ENCODE measurements at places on chromosomes 11 and 22.

DNA sequence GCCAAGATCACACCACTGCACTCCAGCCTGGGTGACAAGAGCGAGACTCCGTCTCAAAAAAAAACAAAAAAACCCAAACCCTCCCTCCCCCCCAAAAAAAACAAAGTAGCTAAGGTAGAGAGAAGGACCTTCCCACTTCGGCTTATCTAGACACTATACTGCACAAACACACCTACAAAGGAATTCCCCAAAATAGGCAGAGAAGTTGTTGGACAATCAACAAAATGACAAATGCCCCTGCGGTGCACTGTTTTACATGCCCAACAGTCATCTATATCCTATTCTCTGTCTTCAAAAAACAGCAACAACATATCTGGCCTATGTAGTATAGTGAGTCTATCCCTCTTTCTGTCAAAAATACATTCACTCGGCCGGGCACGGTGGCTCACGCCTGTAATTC, 6.6 kb upstream of the DPF2 start:
- no peak for DNase-seq

DNA sequence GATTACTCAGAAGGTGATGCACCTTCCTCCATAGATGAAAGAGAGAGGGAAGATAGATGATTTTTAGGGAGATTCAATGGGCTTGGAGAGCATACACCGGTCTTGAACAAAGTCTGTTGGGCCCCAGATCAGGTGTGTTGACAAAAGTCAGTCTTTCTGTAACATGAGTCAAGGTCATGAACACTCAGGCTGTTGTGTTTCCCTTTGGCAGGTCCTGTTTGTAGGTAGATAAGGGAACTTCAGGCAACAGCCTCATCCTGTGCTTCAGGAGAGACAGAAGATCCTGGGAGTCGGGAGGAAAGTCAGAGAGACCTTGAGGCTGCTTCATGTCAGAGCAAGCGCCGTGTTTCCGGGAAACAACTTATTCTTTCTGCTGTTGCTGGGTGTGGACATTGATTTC, 703.1 kb downstream of the BRD1 start:
- no peak for DNase-seq

DNA sequence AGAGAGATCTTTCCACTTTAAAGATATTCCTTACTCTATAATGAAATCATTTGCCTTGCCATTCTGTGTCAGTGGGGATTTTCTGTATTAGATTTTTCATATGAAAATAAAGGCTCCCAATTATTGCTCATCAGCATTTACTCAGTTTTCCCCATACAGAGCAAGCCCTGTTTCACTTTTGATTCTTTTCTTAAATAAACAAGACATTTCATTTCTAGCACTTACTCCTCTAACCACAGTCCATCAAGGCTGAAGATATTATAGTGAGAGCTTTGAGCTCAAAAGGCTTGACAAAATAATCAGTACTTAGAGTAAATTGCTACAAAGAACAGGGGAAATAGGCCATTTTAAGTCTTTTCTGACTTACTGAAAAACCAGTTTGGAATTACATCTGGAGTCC, 385.1 kb downstream of the LRRC4C start:
- no peak for DNase-seq

GRCh38 chr11:30917859-30918478, 331.8 kb upstream of the MPPED2 start:
- DNase-seq = peak; percentile 55

DNA sequence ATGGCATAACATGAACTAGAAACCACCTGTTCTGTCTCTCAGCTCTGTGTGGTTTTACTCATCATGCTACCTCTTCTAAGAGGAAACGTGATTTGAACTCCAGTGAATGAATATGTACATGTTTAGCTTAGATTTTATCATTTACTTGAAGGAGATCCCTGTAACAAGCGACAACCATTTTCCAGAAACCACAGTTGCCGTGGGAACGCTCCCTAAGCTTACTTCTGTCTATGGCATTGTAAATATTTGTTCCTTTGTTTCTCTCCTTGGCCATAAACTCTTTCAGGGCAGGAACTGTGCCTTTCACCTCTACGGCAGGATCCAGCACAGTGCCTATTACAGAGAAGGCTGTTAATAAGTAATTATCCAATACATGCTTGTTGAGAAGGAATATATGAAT, 17.1 kb upstream of the TPH1 start:
- no peak for DNase-seq

DNA sequence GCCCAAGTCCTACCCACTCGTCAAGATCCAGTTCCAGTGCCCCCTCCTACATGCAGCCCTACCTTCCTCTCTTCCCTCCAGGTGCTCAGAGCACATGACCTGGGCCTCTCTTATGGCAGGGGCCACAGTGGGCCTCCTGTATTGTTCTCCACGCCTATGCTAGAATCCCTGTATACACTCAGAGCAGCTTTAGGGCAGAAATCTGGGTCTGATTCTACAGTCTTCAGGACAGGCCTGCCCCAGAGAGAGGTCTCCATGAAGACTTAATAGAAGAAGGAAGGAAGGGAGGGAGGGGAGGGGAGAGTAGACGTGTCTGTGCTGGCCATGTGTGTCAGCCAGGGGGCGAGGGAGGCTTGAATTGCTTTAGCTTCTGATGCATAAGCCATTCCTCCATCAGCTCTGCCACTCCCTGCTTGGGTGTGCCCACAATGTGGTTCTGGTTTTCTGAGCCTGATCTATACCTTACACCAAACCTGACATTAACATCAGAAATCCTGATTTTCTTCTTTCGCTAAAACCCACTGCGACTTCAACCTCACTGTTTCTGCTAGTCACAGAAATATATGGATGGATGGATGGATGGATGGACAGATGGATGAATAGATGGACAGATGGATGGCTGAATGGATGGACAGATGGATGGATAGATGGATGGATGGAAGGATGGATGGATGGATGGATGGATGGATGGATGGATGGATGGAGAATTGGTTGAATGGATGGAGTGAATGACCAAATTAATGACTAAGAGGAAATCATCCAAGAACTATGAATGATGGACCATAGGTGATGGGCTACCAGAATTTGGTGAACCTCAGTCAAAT, 56.6 kb upstream of the PRDM11 start:
- no peak for DNase-seq

GRCh38 chr11:118908901-118909618, 16.7 kb downstream of the BCL9L start:
- no peak for DNase-seq

DNA sequence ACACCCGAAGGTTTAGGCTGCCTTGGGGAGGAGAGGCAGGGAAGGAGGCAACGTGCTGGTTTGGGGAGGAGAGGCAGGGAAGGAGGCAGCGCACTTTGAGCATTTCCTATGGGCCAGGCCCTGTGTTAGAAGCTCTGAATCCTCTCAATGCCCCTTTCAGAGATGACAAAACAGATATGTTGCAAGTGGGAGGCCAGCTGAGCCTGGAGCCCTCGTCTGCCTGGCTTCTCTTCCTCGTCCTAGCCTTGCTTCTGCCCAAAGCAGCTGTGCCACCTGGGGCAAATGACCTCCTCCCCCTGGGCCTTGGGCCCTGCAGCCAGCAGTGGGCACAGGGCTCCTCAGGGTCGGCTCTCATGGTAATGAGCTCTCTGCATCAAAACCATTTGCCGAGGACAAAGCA, 15.3 kb upstream of the LRRC32 start:
- no peak for DNase-seq

DNA sequence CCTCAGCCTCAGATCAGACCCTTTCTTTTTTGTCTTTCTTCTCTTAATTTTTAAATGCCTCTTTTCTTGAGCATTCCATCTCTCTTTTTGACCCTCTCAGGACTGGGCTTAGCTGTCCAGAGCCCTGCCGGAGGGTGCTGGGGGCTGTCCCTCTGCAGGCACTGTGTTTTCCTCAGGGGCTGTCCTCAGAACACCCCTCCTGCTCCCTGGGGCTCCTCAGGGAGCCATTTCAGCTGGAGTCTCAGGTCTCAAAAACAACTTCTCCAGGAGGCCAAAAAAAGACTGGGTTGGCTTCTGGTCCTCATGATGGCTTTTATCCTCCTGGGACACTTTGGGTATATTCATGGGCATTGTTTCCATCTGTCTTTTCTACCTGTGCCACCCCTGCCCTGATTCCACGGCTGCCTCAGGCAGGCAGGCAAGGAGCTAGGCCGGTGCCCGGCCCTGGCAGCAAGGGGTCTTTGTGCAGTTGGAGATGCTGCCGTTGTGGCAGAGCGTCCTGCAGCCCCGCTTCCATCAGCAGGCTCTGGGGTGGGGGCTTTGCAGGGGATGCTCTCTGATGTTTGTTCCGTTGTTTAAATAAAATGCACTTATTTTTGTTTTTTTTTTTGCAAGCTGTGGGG, 85.1 kb downstream of the CEP164 start:
- no peak for DNase-seq

GRCh38 chr22:24587251-24587650, 5.6 kb downstream of the LRRC75B start:
- no peak for DNase-seq

GRCh38 chr11:34587282-34587677, 33.6 kb upstream of the EHF start:
- DNase-seq = no peak

All from GM12865 (cell line).